ENCODE measurements at places on chromosomes 4 and X. TPM values are rescaled to one million over a fixed set of nuclear protein-coding genes. Genes with fewer than 3 reads are reported as not detected.

- no peak for DNase-seq
Measured at GRCh38 chr4:163613383-163613782, 118.9 kb downstream of the TMA16 start.

DNA sequence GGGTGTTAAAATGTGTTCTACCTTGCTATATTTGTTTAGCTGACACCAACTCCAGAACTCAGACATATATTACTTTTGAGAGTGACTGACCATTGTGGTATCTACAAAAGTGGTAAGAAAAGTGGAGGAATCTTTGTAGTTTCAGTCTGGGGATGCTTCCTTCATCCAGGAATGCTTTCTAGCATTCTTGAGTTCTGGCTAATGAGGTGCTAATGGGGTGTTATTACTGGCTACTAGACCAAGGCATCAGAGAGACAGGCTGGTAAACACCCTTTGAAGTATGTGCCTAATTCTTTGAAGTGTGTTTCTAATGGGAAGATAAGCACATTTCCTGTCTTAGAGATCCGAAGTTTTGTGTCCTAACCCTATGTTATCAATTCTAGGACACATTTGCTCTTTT lies 310.4 kb downstream of the SPRY1 start:
- no peak for DNase-seq

DNA sequence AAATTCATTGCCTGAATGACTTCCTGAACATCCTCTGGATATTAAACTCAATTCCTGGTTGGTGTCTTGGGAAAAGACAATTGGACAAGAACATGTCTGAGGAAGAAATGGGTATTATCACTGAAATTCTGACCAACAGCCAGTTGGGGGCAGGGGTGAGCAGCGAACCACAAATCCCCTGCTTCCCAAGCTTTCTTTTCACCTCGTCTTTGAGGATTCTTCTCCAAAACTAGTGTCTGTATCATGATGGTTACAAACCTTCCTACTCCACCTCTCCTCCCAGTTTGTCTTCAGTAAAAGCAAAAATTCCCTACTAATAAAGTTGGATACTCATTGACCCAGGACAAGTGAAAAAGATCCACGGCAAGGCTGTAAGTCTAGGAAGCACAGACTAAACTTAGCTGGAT lies 48.3 kb upstream of the WDR1 start:
- peak; percentile 49 for DNase-seq

- DNase-seq = no peak
Measured at GRCh38 chr4:163395055-163395454, 51.4 kb downstream of the NPY5R start.

UNC5C gene
- polyA plus RNA-seq = 0.39 TPM

DNA sequence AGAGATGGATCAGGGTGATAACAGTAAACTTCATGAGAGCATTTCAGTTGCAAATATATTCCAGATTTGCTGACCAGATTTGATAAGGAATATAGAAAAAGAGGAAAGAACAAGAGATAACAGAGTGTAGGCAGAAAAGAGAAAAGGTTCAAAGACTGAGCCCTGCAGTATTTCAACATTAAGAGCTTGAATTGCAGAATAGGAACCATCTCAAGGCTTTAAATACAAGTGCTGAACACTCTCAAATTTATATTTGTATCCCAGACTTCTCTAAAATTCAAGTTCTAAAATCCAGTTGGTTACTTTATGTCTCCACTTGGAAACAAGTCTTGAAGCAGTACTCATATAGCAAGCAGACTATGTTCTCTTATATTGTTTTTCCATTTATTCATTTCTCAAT lies 9.7 kb upstream of the MYOZ2 start:
- no peak for DNase-seq

COL4A6 gene
- polyA plus RNA-seq = not detected

DNA sequence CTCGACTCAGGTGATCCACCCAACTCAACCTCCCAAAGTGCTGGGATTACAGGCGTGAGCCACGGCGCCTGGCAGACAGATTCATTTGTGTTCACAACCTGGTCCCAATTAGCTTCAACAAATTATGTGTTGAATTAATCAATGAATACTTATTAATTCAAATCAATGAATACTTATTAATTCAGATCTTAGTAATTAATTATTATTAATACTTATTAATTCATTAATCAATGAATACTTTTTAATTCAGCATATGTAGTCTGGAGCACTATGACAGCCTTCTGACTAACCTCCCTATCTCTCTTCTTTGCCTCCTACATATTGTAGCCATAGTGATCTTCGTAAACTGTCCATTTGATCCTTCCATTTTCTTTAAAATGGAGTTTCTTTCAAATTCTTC lies 56.7 kb upstream of the RBPJ start:
- no peak for DNase-seq

GPR119 gene
- polyA plus RNA-seq = not detected

DNA sequence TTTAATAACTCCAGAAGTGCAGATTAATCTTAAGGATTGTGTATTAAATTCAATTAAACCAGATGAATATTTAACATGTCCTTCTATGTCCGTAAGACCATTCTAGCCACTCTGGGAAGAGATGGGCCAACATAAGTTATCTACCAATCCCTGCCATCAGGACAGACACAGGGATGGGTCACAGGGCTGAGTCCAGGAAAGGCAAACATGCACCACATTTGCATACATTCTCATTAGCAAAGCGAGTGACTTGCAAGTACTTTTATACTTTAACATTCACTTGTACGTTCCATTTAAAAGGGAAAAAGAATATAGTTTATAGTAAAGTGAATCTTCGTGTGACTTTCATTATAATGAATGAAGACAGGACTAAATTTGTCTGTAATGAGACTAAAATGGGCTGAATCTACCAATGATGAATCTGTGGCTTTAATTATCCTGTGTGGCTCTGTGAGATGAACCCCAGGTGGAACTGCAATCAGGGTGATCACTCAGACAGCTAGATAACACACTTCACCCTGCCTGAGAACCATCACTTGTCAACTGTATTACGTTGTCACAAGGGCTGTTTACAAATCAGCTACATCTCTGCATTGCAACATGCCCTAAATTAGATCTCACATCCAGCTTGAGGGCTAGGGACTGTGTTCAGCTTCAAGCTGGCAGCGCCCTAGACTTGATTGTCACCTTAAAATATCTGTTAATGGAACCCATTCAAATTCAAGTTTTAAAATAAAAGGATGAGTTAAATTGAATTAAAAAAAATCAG lies 77.2 kb downstream of the SH3KBP1 start:
- DNase-seq = no peak

GRCh38 chrX:106728337-106728736 lies 1.8 kb downstream of the RNF128 start:
- no peak for DNase-seq

- no peak for DNase-seq
Measured at GRCh38 chrX:150058728-150059127, 120.4 kb upstream of the EOLA2 start.

ESX1 gene
- polyA plus RNA-seq = not detected

Data from liver (tissue), 10 donors.